ENCODE measurements at places on chromosomes 11 and 22.

DNA sequence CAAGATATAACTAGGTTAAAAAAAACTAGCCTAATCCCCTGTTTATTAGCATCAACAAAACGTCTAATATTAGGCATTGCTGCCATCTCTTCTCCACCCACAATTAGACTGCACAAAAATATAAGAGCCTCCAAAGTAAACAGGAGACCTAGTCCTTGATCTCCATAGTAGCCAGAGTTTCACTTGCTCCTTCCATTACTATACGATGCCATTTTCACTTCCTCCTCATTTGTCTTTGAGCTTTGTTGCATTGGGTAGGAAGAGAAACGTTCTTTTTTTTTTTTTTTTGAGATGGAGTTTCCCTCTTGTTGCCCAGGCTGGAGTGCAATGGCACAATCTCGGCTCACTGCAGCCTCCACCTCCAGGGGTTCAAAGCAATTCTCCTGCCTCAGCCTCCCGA is 42.3 kb upstream of the RDX start:
- DNase-seq, result no peak

- no peak for DNase-seq
These were observed 23.0 kb upstream of the TRAF6 start for GRCh38 chr11:36532941-36533601.

DNA sequence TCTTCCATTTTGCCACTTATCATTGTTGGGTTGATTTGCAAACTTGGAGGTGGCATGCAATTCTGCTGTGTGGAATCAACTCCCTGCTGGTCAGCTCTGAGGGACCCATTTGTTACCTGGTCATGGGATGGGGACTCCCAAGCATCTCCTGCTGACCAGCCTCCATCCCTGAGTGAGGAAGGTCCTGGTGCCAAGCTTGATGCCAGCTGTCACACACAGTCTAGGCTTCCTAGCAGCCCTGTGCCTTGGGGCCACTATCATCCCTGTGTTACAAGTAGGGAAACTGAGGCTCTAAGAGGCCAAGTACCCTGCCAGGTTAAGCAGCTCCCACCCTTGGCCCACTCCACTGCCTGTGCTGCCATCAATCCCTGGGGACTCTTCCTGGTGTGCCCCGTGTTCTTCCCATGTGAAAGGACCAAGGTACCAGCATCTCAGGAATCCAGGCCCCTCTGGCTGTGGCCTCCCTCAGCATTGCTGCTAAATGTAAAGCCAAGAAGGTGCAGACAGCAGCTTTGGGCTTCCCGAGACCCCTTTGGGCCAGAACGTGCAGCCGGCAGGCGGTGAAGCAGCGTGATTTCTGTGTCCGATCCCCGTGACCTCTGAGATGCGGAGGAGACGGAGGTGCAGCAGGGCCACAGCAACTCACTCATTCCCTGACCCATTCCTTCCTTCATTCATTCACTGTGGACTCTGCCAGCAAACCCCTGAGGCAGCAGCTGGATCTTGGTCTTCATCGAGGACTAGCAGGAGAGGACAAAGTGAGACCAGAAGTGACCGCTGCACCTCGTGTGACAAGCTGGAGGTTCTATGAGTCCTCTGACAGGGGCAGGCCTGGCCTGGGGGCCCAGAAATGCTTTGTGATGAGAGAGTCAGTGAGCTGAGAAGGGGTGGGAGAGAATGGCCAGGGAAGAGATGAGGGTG is 49.7 kb downstream of the MYEOV start:
- DNase-seq, result no peak

DNA sequence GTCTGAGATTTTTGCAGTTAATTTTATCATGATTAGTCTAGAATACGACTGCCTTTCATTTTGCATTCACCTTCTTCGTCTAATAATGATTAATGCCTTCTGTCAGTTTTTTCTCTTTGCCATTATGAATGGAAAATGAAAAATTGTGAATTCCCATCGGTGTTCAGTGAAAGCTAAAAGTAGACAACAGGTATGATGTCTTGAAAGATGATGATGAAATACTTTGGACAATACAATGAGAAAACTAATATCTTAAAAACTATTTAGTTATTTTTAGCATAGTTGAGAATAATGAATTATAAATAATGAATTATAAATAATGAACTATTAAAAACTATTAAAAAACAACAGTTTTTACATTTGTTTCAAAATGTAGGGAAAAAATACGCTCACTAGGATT is 5.0 kb downstream of the C11orf58 start:
- no peak for DNase-seq

DNA sequence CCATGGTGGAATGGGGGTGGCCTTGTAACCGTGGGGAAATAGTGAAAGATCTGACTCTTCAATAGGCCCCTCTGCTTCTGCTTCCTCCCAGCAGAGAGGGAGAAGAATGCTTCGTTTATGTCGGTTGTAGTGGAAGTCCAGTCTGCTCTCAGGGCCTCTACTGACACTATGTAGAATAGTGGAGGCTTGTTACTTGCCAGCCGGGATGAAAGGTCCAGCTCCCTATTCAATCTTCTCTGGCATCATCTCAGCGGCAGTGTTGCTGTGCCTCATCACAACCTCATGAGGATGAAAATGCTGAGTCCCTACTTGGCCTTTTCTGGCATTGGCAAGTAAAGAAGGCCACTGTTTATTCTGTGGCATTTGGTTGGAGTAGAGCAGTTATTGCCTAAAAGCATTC is 820.9 kb upstream of the TENM4 start:
- DNase-seq, result no peak

DNA sequence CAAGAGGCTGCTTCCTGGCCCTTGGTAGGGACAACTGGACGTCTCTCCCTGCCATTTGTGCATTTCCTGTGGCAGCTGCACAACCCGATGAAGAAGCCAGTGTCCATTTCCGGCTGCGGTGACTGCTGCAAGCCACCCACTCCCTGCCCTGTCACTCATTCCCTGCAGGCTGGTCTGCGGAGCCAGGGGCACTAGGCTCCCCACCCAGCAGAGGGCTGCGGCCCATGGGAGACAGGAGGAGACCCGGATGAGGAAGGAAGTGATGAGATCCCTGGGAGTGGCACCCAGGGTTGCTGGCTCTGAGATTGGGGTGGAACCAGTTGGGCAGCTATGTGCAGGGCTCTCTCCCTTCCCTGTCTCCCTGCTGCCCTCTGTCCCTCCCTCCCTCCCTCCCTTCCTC is 10.0 kb upstream of the MYRF start:
- no peak for DNase-seq

DNA sequence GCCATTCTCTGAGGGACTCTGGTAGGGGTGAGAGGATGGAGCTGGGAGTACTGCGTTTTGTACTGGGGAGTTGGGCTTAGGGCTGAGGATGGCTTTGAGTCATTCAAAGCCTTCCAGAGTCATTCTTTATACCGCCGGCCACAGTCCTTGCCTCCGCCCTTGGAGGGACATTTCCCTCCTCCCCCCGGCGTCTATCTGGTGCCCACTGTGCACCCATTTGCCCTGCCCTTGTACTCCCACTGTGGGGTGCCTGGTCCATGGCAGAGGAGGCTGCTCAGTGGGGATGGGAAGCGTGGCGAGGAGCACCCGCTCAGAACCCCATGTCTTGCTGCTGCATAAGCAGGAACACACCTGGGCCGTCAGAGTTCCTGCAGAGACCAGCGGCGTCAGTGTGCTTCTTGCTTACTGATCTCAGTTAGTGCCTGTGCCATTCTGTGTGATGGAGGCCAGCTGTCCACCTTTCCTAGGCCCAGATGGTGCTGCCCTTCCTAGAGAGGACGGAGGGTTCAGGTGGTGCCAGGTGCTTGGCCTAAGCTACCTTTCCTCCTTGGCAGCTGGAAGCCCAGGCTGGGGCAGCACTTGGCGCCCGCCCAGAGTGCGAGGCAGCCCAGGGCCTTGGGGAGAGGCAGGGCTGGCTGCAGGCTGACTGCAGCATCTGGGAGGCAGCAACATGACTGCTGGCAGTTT is 23.3 kb upstream of the TMEM191C start:
- no peak for DNase-seq

DNA sequence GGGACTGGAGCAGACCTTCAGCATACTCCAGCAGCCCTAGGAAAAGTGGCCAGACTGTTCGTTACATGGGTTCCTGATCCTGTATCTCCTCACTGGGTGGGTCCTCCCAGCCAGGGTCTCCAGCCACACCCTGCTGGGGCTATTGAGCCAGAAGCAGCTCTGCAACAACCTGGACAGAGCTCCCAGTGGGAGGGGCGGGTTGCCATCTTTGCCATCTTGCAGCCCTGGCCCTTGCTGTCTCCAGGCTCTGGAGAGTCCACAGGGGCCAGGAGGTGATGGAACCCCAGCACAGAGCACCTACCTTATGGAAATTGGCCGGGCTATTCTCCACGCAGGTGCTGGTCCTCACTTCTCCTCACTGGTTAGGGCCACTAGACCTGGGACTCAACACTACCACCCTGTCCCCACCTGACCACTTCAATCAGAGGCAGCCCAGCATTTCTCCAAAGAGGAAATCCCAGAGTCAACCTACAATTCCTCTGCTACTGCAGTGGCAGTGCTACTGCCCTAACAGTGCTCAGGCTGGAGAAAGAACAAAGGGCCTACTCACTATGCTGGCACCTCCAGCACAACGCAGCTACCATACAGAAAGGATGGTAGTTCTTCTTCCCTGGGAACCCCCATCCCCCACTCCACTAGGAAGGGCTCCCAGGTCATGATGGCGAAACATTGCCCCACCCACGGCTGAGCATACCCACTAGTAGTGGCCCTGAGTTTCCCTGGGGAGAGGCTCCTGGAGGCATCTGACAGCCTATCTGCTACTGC is 290.2 kb upstream of the NCAM1 start:
- no peak for DNase-seq

GRCh38 chr11:120863359-120863758 is 160.5 kb upstream of the TBCEL start:
- no peak for DNase-seq

DNA sequence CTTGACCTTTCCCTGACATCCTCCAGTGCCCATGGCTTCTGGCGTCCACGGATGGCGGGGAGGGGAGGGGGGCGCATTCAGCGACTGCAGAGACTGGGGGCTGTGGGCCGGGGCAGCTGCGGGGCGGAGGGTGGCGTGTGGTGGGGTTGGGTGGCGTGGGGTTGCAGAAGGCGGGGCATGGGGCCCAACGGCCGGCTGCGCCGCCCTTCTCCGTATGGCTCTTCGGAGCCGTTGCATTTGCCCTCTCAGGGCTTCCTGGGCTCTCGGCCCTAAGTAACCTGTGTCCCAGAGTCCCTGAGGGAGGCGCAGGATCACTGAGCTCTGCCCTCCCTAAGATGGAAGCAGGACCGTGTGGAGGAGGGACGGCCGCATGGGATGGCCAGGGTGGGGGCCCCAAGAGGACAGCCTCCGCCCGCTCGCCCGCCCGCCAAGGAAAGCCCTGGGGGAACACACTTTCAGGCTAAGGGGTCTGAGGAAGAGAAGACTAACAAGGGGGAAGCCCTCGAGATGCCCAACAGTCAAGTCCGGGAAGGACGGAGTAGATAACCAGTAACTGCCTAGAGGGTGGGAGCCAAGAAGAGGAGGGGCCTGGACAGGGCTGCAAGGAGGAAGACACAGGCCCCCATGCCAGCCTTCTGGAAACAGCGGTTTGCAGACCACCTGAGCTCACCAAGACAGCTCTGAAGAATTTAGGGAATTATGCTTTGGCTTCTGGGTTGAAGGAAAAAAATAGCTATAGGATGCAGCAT is 9.2 kb upstream of the AIFM3 start:
- DNase-seq, result peak; percentile 63
